Stimulated activated CD4-positive, alpha-beta T cell treated with anti-CD3 and anti-CD28 coated beads, Interleukin-2, amount 100 ng/mL, for 24 hours (primary cell): ENCODE measurements at places on chromosomes 7 and 10.

- DNase-seq, result no peak
Measured at GRCh38 chr7:96910486-96910885, 94.9 kb upstream of the DLX6 start.

DNA sequence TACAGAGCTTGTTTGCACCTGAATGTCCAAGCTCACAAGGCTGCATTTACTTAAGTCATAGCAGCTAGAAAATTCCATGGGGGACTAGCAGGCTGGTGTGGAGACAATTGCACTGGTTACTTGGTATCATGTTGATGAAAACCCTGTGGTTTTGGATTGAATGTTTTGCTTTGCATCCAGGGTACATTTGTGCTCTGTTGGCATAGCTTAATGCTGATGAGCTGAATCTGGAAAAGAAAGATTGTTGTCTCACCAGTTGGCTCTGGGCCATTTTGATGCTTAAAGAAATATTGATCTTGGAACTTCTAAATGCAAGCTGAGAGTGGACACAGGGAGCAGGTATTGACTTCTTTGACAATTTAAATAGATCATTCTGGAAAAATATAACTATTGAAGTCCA lies 122.5 kb upstream of the MBL2 start:
- DNase-seq, result no peak

DNA sequence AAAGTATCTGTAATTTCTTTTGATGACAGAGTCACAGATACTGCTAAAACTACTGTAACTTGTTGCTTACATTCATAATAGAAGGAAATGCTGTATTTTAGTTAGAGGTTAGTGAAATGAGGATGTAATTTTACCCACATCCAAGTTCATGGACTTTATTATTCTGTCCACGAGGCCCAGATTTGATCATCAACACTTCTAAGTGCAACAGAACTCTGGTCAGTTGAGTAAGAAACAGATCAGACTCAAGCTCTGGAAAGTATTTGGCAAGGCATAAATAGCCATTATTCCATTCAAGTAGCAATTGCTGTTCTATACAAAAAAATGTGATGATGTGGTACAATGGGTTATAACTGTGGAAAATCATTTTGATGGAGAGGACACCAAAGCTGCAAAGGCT lies 22.3 kb downstream of the ACADSB start:
- DNase-seq, result no peak

GRCh38 chr10:101922846-101923245 lies 79.2 kb upstream of the KCNIP2 start:
- no peak for DNase-seq

- no peak for DNase-seq
Measured at GRCh38 chr7:147571436-147572185, 1019.0 kb upstream of the C7orf33 start.

- no peak for DNase-seq
Measured at GRCh38 chr7:158702196-158702595, 2.4 kb downstream of the NCAPG2 start.

GRCh38 chr7:139704308-139704879 lies 73.4 kb downstream of the HIPK2 start:
- DNase-seq, result no peak

DNA sequence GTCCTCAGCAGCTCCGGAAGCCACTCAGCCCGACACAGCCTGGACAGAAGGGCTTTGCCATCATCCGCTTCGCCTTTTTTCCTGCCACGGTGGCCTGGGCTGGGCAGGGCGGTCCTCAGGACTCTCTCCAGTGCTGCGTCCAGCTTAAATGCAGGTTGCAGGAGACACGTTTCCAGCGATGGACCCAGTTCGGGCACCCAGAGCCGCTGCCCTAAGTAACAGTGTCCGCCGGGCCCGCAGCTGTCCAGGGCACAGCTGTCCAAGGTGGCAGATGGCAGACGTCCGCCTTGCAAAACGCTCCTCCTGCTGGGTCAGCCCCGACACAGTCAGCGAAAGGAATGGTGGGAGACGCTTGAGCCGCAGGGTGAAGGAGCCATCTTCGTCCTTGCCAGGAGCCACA lies 37.0 kb upstream of the FOXL3 start:
- DNase-seq, result no peak

DNA sequence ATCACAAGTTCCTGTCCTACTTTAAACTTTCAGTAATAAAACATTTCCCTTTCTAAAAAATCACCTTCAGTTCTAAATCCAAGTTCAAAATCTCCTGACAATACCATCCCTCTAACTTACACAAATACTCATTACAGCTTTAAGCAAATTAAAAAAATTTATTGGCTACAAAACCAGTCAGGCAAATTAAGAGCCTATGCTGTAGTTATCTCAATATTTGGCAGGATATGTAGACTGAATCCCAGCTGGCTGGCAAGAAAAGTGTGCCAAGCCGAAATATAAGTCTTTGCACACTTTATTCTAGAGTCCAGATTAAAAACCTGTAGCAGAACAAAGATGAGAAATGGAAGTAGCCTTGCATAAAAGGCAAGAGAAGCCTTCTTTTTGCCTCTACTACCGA lies 9.5 kb downstream of the WAPL start:
- no peak for DNase-seq

GRCh38 chr7:152200395-152200794 lies 174.9 kb downstream of the GALNT11 start:
- no peak for DNase-seq

GRCh38 chr7:151851145-151851751 lies 25.7 kb downstream of the PRKAG2 start:
- DNase-seq, result peak; percentile 40

GRCh38 chr10:126264102-126265018 lies 123.9 kb downstream of the ADAM12 start:
- no peak for DNase-seq

DNA sequence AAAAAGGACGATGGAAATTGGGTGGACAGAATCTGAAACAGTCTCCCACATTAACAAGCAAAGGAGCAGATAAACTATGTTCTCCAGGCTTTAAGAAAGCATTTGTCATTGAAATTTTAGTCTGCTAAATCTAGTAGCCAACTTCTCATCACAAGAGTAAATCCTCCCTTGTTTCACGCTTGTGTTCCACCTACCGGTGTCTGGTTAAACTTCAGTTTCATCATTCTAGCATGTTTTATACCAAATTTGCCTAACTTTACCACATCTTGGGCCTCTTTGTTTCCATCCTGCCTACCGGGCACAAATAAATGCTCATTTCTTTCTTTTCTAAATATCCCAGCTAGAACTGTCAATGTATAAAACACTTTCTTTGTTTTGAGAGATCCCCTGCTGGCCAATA lies 5.8 kb downstream of the LIPA start:
- DNase-seq, result no peak

- DNase-seq, result no peak
Measured at GRCh38 chr10:80769700-80770160, 232.0 kb downstream of the SH2D4B start.

GRCh38 chr10:45437587-45438465 lies 63.8 kb downstream of the ALOX5 start:
- no peak for DNase-seq

DNA sequence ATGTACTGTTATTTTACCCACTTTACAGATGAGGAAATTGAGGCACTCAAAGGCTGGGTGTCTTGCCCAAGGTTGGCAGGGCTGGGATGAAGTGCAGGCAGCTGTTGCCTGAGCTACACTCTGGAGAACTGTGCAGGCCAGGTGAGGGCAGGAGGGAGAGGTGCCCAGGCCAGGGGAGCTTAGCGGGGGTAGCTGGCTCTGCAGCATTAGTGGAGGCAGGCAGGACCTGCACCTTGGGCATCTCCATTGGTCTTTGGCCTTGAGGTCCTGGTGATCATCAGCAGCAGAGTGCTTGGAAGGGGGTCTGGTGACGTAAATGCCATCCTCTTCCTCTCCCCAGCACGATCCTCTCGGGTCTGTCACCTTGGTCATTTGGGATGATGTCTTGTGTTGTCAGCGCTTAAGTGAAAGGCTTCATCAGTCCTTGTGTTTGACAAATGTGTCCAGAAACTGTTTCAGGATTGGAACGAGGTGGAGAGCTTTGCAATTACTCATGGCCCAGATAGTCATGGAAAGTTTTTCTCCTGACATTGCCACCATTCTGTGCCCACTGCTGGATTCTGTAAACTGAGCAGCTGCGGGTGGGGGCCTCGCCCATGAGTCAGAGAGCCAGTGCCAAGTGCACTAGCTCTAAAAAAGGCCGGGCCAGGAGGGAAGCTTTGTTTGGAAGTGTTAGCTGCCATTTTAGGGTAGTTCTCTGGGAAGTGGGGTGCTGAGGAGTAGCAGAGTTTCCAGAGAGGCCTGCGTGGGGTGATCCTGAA lies 47.6 kb downstream of the TSPAN15 start:
- DNase-seq, result no peak

DNA sequence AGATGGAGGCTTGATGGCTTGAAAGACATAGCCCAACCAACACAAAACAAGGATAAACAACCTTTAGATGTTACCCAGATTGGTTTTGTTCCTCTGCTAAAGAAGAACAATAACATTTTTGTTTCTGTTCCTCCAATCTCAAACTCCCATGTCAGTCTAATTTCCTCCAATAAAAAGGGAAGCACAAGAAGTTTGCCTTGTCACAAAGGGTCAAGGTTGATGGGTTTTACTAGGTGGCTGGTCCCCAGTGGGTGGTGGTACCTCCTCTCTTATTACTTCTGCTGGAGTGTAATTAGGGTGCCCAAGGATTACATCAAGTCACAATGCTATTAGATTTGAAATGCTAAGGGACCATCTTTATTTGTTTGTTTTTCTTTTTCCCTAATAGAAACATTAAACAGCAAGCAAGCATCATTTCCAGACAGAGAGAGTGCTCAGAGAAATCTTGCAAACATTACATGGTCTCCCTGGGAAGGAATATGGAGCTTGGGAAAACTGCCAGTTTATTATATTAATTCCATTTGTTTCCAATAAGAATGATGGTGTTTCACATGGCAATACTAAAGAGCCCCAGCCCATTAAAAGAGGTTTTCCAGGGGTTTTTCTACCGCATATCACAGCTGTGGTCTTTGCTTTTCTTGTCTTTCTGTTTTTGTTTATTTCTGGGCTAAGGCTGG lies 78.3 kb upstream of the AOAH start:
- no peak for DNase-seq

- no peak for DNase-seq
Measured at GRCh38 chr7:1715331-1715625, 45.2 kb downstream of the ELFN1 start.

- DNase-seq, result no peak
Measured at GRCh38 chr10:70588859-70589570, 13.5 kb downstream of the PRF1 start.

- DNase-seq, result no peak
Measured at GRCh38 chr10:47288916-47289495, 11.0 kb upstream of the GDF10 start.
